Posterior vena cava (tissue), 2 donors: ENCODE measurements at places on chromosomes 3 and 15. TPM values are rescaled to one million over a fixed set of nuclear protein-coding genes. Genes with fewer than 3 reads are reported as not detected.

GRCh38 chr15:40942337-40942854, 10.9 kb upstream of the CHAC1 start:
- DNase-seq, result peak; percentile 79

The GP5 gene
- 0.05 TPM for total RNA-seq

The PBRM1 gene
- 63.8 TPM for total RNA-seq

The GHRL gene
- total RNA-seq, result 1.2 TPM

DNA sequence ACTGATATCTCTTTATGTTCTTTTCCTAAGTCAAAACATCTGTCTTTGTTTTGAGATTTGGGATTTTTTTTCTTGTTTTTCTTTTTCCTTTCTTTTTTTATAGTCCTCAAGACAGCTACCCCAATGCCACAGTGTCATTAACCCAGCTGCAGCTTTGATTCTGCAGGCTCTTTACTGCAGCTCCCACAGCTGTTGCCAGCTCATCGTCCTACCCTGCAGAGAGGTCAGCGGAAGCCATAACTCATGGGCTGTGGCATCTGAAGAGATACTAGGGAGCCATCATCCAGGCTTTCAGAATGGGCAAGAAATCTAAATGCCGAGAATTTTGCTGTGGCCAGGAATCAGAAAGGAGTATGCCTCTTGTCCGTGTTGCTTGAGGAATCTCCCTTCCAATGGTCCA, 44.3 kb upstream of the SLC24A5 start:
- no peak for DNase-seq

GRCh38 chr15:77739591-77740378, 107.1 kb upstream of the LINGO1 start:
- DNase-seq, result no peak
